NCI-H2171 treated with DMSO at 0.1 percent for 48 hours (cell line): ENCODE measurements at places on chromosomes 3 and 15.

- no peak for DNase-seq
Observed at GRCh38 chr15:46409841-46410301, 775.0 kb downstream of the SQOR start.

GRCh38 chr15:71812966-71813722 is 2.8 kb downstream of the NR2E3 start:
- no peak for DNase-seq

- DNase-seq, result peak; percentile 4
Observed at GRCh38 chr3:63364910-63365309, 86.8 kb downstream of the SYNPR start.

GRCh38 chr15:66673410-66674322 is 28.4 kb upstream of the SMAD6 start:
- DNase-seq, result no peak

DNA sequence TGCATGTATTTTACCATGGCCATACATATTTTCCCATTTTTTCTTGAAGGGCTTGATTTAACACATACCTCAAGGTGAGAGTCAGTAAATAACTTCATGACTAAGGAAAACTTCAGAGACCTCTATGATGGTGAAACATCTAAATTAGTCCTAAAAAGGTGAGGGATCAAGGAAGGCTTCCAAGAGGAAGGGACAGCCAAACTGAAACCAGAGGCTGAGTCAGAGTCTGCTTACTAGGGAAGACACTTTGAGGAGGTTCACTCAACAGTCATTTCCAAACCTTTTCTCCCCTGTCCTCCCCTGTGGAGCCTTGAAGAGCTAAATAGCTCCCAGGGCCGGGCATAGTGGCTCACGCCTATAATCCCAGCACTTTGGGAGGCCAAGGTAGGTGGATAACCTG is 206.6 kb downstream of the SHQ1 start:
- no peak for DNase-seq

GRCh38 chr15:73947651-73948050 is 21.4 kb downstream of the LOXL1 start:
- DNase-seq, result no peak

DNA sequence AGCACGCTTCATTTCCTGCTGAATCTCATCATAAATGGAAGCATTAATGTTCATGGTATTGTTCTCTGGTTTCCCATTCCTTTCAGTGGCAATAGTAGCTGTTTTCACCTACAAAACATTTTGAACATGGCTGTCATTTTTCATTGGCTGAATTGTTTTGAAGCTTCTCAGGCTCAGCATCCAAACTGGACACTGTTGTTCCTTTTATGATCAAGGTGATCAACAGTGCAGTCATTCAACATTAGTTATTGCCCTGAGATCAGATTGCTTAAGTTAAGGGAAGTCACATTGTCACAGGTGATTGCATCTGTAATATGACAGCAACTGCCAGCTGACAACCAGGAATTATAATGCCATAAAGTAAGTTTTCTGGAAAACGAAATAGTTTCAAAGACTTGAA is 46.9 kb downstream of the SATB1 start:
- no peak for DNase-seq

DNA sequence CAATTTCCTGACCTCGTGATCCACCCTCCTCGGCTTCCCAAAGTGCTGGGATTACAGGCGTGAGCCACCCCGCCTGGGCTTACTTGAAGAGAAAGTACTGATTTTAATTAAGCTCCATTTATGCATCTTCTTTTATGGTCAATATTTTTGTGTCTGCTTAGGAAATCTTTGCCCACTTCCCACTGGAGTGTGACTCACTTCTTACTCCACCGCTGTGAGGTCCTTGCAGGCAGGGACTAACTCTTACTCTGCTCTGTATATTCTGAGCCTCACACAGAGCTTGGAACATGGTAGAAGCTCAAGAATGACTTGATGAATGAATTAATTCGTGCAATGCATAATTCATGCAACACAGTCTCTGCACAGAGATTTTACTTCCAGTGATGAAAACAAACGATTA is 2.9 kb upstream of the TM4SF19 start:
- no peak for DNase-seq

DNA sequence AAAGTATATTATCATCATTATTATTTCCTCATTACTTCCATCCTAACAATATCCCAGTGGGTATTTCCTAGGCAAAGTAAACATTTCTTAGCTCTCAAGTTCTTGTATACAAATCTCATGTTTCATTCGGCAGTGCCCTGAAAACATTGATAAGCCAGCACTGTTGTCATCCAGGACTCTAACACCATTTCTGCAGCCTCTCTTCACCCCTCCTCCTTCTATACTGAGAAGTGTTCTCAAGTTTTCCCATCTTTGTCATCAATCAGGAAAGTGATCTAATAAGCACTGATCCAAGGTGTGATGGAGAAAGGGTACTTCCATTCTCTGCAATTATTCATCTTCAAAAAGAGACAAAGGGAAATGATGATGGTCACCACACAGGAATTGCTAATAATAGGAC is 168.4 kb upstream of the CCDC54 start:
- no peak for DNase-seq

GRCh38 chr15:63203451-63204090 is 14.2 kb downstream of the RAB8B start:
- no peak for DNase-seq

DNA sequence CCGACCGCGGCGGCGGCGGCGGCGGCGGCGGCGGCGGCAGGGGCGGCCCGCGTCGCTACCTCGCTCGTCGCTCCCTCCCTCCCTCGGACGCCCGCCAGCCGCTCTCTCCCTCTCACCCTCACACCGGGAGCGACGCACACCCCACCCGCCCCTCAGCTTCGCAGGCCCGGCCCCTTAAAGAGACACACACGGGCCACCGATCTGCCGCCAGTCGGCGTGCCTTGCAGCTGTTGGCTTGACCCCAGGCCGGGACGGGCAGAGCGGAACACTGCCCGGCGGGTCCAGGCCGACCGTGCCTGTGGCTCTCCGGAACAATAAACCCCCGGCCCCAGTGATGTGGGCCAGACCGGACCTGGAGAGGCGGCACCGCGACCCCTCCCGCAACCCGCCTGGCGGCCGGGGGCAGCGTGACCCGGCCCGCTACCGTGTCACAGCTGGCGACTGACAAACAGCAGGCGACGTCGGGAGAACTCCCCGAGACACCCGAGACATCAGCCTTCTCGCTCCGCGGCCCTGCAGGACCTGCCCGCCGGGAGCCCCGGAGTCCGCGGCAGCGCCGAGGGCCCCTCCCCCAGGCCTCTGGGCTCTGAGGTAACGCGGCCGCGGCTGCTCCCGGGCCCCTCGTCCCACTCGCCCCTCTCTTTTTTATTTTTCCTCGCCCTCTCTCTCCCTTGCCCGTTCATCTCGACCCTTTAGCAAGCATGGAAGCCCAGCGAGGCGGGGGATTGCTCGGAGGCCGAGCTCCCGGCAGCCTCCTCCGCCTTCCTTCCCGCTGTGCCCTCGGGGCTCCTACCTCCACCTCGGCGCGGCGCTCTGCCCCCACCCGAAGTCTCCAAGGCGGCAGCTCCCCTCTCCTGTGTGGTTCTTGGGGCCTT is at the start of gene SETD2:
Gene SETD2, minus strand, starts transcription at position 107 of the 875 bp plus-strand sequence. CDS start 189 bp downstream, outside the sequence.
- DNase-seq, result peak; percentile 73

- DNase-seq, result no peak
Observed at GRCh38 chr15:41659855-41660234, 360 bp upstream of the MGA start.

- DNase-seq, result no peak
Observed at GRCh38 chr3:41519746-41520145, 320.4 kb downstream of the CTNNB1 start.

GRCh38 chr3:71476950-71477349 is 106.6 kb downstream of the FOXP1 start:
- no peak for DNase-seq

GRCh38 chr15:31571676-31572075 is 245.0 kb downstream of the KLF13 start:
- DNase-seq, result no peak

GRCh38 chr15:40310001-40310959 is 2.5 kb upstream of the PLCB2 start:
- DNase-seq, result no peak

- DNase-seq, result no peak
Observed at GRCh38 chr15:97071668-97072067, 741.2 kb downstream of the NR2F2 start.

DNA sequence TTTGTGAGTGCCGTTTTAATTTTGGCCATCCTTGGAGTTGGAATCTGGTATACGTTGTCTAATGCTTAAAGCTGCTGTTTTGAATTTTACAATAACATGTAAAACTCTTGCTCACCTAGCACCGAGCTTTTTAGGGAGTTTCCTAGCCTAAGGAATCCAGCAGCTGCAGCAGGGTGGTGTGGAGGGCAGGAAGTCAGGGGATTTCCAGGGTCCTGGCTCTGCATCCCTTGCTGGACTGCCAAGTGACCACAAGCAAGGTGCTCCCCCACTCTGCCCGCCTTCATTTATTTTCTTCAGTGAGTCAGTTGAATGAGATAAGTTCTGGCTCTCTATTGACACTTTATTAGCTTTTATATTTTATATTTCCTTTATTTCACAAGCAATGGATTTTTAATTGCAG is 113.7 kb downstream of the ATG7 start:
- DNase-seq, result no peak

- no peak for DNase-seq
Observed at GRCh38 chr3:144433006-144433405, 461.4 kb downstream of the DIPK2A start.

GRCh38 chr3:61132062-61132461 is 119.2 kb downstream of the FHIT start:
- DNase-seq, result no peak

DNA sequence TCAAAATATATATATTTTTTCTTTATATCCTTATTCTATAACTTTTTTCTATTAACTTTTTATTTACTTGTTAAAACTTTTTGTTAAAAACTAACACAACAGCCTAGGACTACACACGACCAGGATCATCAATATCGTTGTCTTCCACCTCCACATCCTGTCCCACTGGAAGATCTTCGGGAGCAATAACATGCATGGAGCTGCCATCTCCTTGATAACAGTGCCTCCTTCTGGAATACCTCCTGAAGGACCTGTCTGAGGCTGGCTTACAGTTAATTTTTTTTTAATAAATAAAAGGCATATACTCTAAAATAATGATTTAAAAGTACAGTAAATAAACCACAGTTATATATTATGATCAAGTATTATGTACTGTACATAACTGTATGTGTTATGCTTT is 58.9 kb downstream of the SFMBT1 start:
- no peak for DNase-seq

DNA sequence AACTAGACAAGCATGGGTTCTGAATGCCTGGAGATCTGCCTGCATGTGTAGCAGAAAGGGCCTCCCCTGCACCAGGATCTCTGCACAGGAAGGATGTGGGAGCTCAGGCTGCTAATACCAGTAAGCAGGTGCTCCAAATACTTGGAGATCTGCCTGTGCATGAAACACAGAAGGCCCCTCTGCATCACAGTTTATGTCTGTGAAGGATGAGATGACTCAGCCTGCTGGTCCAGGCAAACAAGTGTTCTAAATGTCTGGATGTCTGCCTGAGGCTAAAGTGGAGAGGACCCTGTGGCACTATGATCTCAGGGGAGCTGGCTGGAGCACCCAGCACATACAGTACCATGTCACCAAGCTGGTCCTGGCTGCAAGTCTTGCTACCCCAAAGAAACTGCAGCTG is 678.8 kb downstream of the MCTP2 start:
- DNase-seq, result no peak

DNA sequence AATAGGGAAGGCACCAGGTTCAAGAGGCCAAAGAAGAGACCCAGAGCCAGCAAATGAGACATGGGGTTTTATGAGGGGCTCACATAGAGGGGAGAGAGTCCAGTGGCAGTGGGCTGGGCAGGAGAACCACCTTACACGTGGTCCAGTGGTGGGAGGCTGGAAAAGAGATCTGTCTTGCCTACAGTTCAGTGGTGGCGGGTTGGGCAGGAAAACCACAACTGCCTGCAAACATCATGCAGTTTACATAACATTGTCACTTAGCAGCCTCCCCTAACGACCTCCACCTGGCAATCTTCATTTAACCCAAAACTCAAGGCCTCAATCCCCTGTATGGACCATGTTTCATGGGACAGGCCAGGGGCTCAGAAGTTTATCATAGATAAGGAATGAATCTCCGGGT is 29.1 kb downstream of the CRYGS start:
- DNase-seq, result no peak

DNA sequence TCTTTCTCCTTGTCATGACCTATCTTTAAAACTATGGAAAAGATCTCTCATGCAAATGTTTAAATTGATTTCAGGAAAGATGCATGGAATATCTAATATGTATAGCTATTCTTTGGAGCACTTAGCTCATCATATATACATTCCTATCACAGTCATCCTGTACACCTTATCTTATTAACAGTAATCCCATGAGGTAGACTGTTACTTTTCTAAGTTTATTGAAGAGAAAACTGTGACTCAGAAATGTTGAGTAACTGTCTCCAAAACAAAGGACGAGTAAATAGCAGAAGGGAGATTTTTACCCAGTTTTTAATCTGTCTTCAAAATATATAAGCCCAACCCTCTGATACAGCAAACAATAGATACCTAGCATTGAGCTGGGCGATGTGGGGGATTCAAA is 308.3 kb downstream of the GAP43 start:
- DNase-seq, result no peak

DNA sequence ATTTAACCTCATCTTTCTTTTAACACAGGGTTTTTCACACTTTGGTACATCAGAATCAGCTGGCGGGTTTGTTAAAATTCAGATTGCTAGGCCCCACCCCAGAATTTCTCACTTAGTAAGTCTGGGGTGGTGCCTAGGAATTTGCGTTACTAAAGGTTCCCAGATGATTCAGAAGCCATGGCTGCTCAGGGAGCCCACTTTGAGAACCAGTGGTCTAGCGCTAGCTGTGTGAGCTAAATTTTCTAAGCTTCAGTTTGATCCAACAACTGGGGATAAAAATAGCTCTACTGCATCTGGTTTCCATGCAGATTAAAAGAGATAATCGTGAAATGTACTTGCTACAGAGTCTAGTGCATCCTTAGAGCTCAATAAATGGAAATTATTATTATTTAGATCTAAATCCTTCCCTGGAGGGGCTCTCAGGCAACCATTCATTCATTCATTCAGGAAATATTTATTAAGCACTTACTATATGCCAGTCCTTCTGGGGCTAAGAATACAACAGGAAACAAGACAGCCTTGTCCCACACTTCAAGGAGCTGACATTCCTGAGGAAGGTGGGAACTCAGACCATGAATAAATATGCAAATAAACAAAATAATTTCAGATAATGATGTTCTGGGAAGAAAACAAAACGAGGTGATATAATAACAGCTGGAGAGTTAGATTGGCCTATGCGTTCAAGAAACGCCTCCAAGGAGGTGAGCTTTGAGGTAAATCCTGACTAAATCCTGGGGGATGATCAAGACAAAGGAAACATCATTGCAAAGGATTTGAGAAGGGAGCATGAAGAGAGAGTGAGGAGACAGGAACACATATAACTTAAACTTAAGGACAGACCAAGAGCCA is 3.9 kb upstream of the CIDEC start:
- no peak for DNase-seq

DNA sequence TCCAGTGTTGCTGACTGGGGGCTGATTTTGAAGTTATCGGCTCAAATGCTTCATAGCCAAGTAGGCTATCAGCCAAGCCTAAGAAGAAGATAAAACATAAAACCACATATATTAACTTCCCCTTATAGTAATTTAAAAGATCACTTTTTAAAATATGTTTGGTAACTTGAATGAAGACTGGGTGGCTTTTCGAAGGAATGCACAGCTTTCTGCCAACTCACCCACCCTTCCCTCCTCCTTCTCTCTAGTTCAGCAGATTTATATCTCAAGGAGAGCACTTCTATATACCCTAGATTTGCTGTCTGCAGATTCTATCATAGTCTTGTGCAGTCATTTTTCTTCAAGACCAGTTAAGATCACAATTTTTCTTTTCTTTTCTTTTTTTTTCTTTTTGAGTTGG is 189.4 kb upstream of the CHRM5 start:
- no peak for DNase-seq
